ENCODE measurements at places on chromosomes 12 and 14.
A peak's percentile ranks its signal among the peaks of the same experiment; 100 is the strongest.

- DNase-seq = no peak
Observed at GRCh38 chr14:96246539-96246847, 9.5 kb upstream of the BDKRB1 start.

GRCh38 chr12:102896067-102896466, 21.0 kb downstream of the PAH start:
- DNase-seq = no peak

DNA sequence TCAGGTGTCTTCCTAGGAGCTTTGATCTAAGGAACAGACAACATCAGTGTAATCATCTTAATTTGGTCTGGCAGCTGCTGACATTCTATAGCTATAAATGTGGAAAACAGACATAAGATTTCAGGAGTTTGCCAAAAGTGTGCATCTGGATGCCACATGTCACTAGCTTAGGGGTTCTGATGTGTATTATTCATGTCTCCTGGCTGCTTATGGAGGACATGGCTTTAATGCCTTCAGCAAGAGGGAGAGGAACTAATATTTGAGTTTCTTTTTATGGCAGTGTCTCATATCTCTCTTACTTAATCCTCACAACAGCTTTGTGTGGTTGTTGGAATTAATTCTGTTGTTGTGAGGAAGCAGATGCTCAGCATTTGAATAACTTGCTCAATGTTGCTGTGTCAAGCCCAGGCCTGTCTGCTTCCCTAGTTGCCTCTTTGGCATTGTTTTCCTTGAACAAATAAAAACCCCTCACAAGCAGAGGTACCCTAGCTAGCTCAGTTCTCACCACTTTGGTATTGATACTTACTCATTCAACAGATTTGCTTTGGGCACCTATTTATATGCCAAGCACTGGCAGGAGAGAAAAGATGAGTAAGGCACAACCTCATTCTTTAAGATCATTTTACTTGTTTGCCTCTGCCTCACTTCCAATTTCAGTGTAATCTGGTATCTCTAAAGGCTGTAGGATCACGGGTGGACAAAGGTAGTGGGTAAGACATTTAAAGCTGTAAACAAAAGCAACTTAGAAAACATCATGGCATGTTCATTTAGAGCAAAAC, 39.8 kb upstream of the EID3 start:
- no peak for DNase-seq

- peak; percentile 15 for DNase-seq
Observed at GRCh38 chr12:119659289-119659897, 8.5 kb upstream of the PRKAB1 start.

- no peak for DNase-seq
Observed at GRCh38 chr12:71321130-71321529, 118.5 kb upstream of the LGR5 start.

DNA sequence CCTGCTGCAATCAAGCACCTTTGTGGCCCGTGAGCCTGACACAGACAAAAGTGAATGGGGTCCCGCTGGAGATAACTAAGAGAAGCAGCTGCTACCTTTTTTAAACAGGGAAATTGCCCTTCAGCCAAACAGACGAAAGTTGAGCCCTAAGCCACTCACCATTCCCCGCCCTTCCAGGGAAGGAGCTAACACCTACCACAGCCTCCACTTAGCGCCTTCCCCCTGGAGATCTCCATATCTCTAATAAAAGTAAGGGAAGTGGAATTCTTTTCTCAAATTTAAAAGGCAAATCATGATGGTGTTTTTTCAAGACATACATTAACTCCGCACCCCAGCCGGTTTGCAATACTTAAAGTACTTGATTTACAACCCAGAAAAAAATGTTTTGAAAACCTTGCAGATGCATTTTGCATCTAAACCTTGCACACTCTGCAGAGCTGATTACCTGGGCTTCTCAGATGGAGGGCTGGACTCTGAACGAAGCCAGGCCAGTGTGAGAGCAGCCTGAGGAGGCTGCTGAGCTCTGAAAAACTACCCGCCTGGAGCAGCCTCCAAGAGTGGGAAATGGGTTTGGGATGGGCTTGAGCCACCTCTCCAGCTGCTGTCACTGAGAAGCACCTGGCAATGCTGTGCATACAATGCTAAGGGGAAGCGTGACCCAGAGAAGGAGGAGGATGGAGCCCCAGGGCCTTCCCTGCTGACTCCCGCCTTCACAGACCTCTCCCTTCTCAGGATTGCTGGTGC, 10.0 kb downstream of the NUAK1 start:
- DNase-seq = no peak

- DNase-seq = no peak
Observed at GRCh38 chr12:3294481-3294911, 196.5 kb upstream of the PRMT8 start.

All from COR-L47 (cell line).